ENCODE measurements at places on chromosomes 7 and 10.

- DNase-seq: no peak
Measured at GRCh38 chr10:32104622-32105509, 48.6 kb upstream of the KIF5B start.

DNA sequence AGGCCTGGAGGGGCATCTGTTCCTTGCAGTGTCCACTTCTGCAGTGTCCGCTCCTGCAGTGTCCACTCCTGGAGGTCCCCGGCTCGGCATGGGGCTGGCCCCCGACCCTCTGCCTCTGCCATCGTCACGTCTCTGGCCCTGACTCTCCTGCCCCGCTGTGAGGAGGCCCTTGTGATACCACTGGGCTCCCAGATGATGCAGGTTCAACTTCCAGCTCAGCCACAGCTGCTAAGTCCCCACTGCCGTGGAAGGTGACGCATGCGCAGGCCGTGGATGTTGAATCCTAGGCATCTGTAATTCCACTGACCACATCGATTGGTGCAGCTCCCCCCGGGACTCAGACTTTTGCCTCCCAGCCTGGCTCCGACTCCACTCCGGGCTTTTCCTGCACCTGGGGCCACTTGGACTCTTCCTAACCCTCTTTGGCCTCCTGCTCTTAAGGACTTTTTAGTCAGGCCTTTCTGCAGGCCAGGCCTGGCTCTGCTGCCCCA, 95.1 kb downstream of the GLRX3 start:
- DNase-seq: no peak

GRCh38 chr7:151675196-151675920, 155.7 kb upstream of the RHEB start:
- DNase-seq: no peak

GRCh38 chr7:81924494-81924893, 154.6 kb upstream of the HGF start:
- DNase-seq: no peak

DNA sequence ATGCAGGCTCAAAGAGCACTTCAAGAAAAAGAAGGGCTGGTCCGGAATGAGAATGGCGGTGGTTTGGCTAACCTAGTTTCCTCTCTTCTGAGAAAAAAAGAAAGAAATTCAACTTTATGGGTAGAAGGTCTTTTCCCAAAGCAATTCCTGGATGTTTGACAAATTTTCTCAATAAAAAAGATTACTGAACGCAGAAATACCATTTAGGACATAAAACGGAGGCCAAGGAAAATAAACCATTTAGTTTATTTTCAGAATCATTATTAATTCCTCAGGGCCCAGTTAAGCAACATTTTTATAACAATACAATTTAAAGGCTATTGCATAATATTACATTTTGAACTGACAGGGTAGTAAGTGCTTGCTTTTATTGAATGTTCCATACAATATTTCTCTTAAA, 284.6 kb upstream of the ANKRD30A start:
- DNase-seq: no peak

GRCh38 chr7:124489082-124489819, 276.3 kb downstream of the GPR37 start:
- no peak for DNase-seq

Data from right hindlimb (tissue), 1 donor.